ENCODE measurements at places on chromosomes 6 and 20. TPM values are rescaled to one million over a fixed set of nuclear protein-coding genes. Genes with fewer than 3 reads are reported as not detected.

Gene TMX4
- polyA plus RNA-seq, result 4.7 TPM

Gene PACRG
- polyA plus RNA-seq, result 0.61 TPM

Gene VSX1
- polyA plus RNA-seq, result not detected

Gene FAM83C
- 12.6 TPM for polyA plus RNA-seq

Gene MAP3K7
- polyA plus RNA-seq, result 31.4 TPM

Gene TCP11
- not detected for polyA plus RNA-seq

Gene SASH1
- 4.4 TPM for polyA plus RNA-seq

Gene PRR18
- not detected for polyA plus RNA-seq

Gene TMEM74B
- 3.4 TPM for polyA plus RNA-seq

Gene TCF21
- not detected for polyA plus RNA-seq

Gene PANK2
- 22.5 TPM for polyA plus RNA-seq

Gene CCM2L
- not detected for polyA plus RNA-seq

Gene TFAP2D
- not detected for polyA plus RNA-seq

Gene MAS1
- polyA plus RNA-seq, result not detected

Gene PPP1R16B
- not detected for polyA plus RNA-seq

Gene NRN1
- 5.7 TPM for polyA plus RNA-seq

Gene NPEPL1
- polyA plus RNA-seq, result 4.5 TPM

Gene ESR1
- 0.77 TPM for polyA plus RNA-seq

Gene EBF4
- polyA plus RNA-seq, result not detected

Gene PLA2G7
- polyA plus RNA-seq, result 2.3 TPM

Gene C6orf62
- polyA plus RNA-seq, result 55.4 TPM

Gene ADGRF5
- polyA plus RNA-seq, result 0.01 TPM

Gene LY6G6D
- not detected for polyA plus RNA-seq

Gene HELZ2
- 29.0 TPM for polyA plus RNA-seq

Gene IFT52
- polyA plus RNA-seq, result 22.8 TPM

Gene NNAT
- polyA plus RNA-seq, result 0.79 TPM

Gene TRIM40
- polyA plus RNA-seq, result not detected

Gene IPCEF1
- polyA plus RNA-seq, result 0.03 TPM

Gene BCAS1
- polyA plus RNA-seq, result not detected

Gene TUBB2B
- polyA plus RNA-seq, result not detected

Gene CTCFL
- not detected for polyA plus RNA-seq

Gene PBOV1
- not detected for polyA plus RNA-seq

Gene CD24
- polyA plus RNA-seq, result 372 TPM

Gene LKAAEAR1
- polyA plus RNA-seq, result not detected

Gene SLC22A2
- polyA plus RNA-seq, result not detected

Gene PLN
- not detected for polyA plus RNA-seq

Gene PTPRA
- polyA plus RNA-seq, result 39.9 TPM

Gene LINC00237
- polyA plus RNA-seq, result not detected

Gene RAD21L1
- not detected for polyA plus RNA-seq

Gene C6orf132
- polyA plus RNA-seq, result 8.1 TPM

Gene MRS2
- polyA plus RNA-seq, result 19.8 TPM

Gene IRAK1BP1
- polyA plus RNA-seq, result 3.8 TPM
